ENCODE measurements at places on chromosomes 6 and 20. TPM values are rescaled to one million over a fixed set of nuclear protein-coding genes. Genes with fewer than 3 reads are reported as not detected.

SCGN gene
- not detected for total RNA-seq

SPATS1 gene
- total RNA-seq, result not detected

EYA2 gene
- total RNA-seq, result not detected

EFCAB8 gene
- 0.21 TPM for total RNA-seq

DLL1 gene
- 0.25 TPM for total RNA-seq

PROKR2 gene
- total RNA-seq, result not detected

SLC52A3 gene
- total RNA-seq, result not detected

HLA-DQB2 gene
- total RNA-seq, result 0.36 TPM

SLPI gene
- total RNA-seq, result not detected

SYNGAP1 gene
- 23.8 TPM for total RNA-seq

DACT2 gene
- total RNA-seq, result not detected

GJA10 gene
- not detected for total RNA-seq

ECT2L gene
- not detected for total RNA-seq

CLIC5 gene
- total RNA-seq, result 6.5 TPM

SAMD5 gene
- total RNA-seq, result not detected

EEF1A2 gene
- total RNA-seq, result 0.13 TPM

SMLR1 gene
- total RNA-seq, result not detected

RIPOR3 gene
- not detected for total RNA-seq

BMP5 gene
- not detected for total RNA-seq

MMS22L gene
- 40.0 TPM for total RNA-seq

CST7 gene
- total RNA-seq, result 170 TPM
